Vagina (tissue), 2 donors: ENCODE measurements at places on chromosomes 16 and 17.

- DNase-seq = no peak
Observed at GRCh38 chr17:41567317-41567716, 4.5 kb downstream of the KRT9 start.

- DNase-seq = no peak
Observed at GRCh38 chr17:2449486-2449885, 48.6 kb upstream of the MNT start.

DNA sequence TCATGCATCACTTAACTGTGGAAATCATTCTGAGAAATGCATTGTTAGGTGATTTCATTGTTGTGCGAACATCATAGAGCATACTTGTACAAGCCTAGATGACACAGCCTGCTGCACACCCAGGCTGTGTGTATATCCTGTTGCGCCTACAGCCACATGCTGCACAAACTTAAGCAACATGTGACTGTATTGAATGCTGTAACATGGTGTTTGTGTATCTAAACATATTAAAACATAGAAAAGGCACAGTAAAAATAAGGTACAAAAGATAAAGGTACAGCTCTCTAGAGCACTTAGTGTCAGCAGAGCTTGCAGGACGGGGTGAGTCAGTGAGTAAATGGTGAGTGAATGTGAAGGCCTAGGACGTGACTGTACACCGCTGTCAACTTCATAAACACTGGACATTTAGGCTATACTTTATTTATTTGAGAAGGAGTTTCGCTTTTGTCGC lies 11.9 kb downstream of the FOXK2 start:
- no peak for DNase-seq

GRCh38 chr17:77274096-77274845 lies 133.5 kb downstream of the SEC14L1 start:
- DNase-seq = no peak

- no peak for DNase-seq
Observed at GRCh38 chr17:68843522-68843921, 111.7 kb downstream of the ABCA8 start.

GRCh38 chr16:73171380-73171779 lies 123.5 kb upstream of the ZFHX3 start:
- DNase-seq = no peak

DNA sequence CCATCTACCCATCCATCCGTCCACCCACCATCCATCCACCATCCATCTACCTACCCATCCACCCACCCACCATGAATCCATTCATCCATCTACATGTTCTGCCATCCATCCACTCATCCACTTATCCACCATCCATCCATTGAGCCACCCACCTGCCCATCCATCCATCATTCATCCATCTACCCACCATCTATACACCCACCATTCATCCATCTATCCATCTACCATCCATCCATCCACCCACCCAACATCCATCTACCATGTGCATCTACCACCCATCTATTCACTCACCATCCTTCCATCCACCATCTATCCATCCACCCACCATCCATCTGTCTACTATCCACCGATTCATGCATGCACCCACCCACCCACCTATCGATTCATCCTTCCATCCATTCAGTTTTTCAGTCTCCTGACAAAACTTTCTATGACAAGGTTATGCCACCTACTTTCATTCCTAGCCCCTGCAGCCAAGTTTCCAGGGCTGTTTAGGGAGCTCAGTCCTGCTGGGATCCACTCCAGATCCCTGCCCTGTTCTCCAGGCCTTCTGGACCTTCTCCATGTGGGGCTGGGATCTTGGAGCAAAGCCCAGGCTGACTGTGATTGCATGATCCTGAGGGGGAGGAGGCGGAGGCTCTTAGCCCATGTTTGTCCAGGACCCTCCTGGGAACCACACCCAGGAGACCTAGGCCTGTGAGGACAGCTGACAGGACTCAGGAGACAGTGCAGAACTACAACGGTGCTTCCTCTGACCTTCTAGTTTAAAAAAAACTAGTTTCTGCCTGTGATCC lies 27.4 kb downstream of the BCO1 start:
- no peak for DNase-seq

DNA sequence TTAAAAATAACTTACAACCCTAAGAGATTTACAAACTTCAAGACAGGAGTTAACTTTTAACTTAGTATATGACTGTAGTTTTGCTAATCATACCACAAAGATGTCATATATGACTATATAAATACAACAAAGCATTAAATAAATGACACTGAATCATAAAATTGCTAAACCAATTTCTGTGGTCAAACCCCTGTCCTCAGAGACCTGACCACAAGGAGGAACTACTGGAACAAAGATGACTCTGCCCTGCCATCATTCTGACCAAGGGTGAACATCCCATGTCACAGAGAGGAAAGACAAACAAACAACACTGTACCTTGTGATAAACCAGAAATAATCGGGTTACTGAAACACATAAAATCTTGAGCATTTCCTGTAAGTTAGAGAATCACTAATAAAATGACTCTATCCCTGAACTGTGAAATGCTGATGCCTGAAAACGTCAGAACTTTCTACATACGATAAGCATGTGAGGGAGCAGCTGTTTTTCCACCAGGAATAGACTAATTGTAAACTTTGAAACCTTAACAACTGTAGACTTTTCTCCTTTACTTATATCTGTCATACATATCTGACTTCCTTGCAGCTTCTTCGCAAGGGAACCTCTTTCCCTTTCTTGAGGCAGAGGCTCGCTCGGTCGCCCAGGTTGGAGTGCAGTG lies 47.9 kb downstream of the WDR59 start:
- no peak for DNase-seq

DNA sequence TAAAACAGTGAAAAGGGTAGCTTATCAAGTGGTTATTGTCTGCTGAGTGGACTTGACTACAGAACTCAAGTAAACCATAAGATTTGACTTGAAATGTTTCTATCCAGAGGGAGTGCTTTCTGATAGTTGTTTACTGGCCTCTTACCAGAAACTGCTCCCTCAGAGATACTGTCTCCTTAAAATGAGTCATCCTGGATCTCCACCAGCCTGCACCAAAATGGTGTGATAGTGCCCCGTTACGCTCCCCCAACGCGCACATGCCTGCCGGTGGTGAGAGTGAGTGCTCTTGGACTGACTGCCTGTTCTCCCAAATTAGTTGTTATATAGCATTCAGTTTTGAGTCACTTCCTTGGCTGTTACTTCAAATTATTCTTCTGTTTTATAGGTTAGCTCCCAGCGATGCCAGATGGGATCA lies 22.9 kb downstream of the PRCD start:
- DNase-seq = no peak

- no peak for DNase-seq
Observed at GRCh38 chr16:2284001-2284770, 16.3 kb upstream of the RNPS1 start.

GRCh38 chr16:66240088-66240487 lies 126.4 kb upstream of the CDH5 start:
- no peak for DNase-seq

- no peak for DNase-seq
Observed at GRCh38 chr16:83356266-83356665, 451.5 kb upstream of the HSBP1 start.

DNA sequence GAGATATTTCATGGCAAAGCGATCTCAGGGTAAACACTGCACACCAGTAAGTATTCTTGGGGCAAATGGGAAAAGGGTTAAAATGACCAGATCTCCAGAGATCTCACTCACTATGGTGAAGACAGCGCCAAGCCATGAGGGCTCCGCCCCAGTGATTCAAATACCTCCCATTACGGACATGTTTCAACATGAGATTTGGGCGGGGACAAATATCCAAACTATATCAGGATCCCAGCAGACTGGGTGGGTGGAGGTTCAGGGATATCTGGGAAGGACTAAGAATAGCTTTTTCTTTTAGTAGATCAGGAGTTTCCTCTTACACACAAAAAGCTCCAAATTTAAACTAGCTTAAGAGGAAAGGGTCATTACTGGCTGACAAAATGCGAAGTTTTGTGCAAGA lies 181.7 kb downstream of the WWOX start:
- no peak for DNase-seq

- no peak for DNase-seq
Observed at GRCh38 chr17:3867606-3868005, 21.6 kb upstream of the NCBP3 start.

DNA sequence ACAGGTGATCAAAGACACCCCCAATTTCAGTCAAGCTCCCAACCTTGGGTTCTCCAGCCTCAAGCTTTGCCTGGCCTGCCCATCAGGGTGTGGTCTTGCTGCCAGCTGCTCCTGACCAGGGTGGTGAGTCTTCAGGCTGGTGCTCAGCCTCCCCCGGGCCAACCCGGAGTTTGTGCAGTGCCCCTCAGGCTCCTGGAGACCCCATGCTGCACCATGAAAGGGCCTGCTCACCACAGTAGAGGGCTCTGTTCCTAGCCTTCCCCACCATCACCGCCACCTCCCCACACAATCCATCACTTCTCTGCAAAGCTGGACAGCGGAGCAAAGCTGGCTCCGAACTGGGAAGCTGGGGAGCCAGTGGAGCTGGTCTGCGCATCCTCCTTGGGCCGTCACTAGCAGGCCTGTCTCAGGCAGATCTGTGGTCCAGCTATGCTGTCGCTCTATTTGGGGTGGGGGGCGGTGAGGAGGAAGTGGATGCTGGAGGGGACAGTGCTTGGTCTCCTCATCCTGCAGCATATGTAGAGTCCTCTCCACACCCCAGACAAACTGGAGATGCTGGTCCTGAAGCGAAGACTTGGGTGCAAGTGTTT lies 88.5 kb upstream of the RPL38 start:
- no peak for DNase-seq

DNA sequence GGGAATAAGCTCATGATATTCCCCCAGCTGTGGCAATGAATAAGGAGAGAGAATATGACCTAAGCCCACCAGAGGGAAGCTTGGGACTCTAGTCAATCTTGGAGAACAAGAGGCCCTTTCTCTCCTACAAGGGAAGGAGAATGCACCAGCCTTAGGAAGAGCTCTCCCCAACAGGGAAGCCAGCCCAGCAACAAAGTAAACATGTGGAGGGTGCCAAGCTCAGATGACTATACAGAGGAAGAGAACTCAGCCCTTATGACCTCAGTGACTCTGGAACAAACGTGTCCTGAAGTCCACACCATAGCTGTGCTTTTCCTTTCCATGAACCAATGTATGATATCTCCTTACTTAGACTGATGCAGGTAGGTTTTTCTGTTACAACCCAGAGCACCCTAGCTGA lies 219.7 kb downstream of the GSG1L start:
- no peak for DNase-seq

GRCh38 chr16:11309895-11310633 lies 28.9 kb upstream of the PRM1 start:
- DNase-seq = no peak

GRCh38 chr17:78418326-78419026 lies 40.0 kb downstream of the PGS1 start:
- no peak for DNase-seq

- DNase-seq = no peak
Observed at GRCh38 chr16:50469744-50470321, 78.4 kb upstream of the NKD1 start.

GRCh38 chr16:4263504-4264436 lies 9.1 kb downstream of the TFAP4 start:
- no peak for DNase-seq

GRCh38 chr17:49520386-49521087 lies 25.4 kb downstream of the NGFR start:
- DNase-seq = no peak
